Hepatocyte (in vitro differentiated cells): ENCODE measurements at places on chromosomes 4 and X. TPM values are rescaled to one million over a fixed set of nuclear protein-coding genes. Genes with fewer than 3 reads are reported as not detected.

DNA sequence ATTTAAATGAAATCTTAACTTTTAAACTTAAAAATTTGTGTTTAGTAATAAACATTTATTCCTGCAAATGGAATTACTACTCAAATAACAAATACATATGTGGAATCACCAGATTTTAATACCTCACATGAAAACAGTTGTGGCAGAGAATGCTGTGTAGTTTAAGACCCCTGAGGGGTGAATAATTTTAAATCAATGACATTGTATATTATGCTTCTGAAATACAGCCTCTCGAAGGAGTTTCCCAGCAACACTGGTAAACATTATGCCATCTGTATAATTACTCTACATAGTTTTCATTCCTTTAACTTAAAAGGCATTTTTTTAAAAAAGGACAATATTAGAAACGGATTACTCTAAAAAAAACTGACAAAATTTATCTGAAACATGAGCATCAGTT lies 2313.3 kb downstream of the ARAP2 start:
- no peaks in the 10 kb centered on the region for H3K27me3 ChIP-seq
- H3K27ac ChIP-seq, result no peak overlapping the region
- H3K4me1 ChIP-seq, result no peaks in the 10 kb centered on the region
- no peak overlapping the region for H3K4me3 ChIP-seq
- H3K36me3 ChIP-seq, result no peaks in the 10 kb centered on the region

- H3K27me3 ChIP-seq, result no peaks in the 10 kb centered on the region
- no peak overlapping the region for H3K4me3 ChIP-seq
- no peaks in the 10 kb centered on the region for H3K36me3 ChIP-seq
- DNase-seq, result no peak
- H3K27ac ChIP-seq, result no peak overlapping the region
Observed at GRCh38 chrX:149497626-149498025, 7.5 kb downstream of the IDS start.

DNA sequence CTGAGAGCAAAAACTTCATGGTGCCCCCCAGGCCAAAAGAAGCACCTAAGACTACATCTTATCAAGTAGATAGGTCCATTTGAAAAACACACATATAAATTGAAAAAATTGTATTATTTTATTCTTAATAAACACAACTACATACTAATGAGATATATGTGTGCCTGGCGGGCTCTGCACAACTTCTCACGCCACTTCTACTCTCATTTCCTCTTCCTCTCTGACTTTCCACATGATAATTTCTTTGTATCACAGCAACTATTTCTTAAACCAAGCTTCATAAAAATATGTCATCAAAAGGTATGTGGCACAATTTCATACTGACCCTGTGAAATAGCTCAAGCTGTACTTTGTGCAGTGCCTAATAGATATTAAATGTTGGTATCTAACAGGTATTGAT lies 10.7 kb upstream of the NPY2R start:
- no peaks in the 10 kb centered on the region for H3K36me3 ChIP-seq
- H3K27ac ChIP-seq, result no peak overlapping the region

DNA sequence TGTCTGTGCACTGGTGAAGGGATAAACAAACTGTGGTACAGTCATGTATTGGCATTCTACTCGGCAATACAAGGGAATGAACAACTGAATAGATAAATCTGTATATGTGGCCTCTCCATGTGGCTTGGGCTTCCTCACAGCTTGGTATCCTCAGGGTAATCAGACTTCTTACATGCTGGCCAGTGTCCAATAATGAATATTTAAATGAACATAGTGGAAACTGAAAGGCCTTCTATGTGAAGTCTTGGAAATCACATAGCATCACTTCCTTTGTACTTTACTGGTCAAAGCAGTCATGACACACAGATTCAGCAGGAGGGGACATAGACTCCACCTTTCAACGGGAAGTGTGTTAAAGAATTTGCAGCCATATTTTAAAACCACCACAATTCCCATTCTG lies 33.4 kb upstream of the GPR101 start:
- DNase-seq, result no peak
- H3K4me1 ChIP-seq, result no peaks in the 10 kb centered on the region
- no peaks in the 10 kb centered on the region for H3K27me3 ChIP-seq

DNA sequence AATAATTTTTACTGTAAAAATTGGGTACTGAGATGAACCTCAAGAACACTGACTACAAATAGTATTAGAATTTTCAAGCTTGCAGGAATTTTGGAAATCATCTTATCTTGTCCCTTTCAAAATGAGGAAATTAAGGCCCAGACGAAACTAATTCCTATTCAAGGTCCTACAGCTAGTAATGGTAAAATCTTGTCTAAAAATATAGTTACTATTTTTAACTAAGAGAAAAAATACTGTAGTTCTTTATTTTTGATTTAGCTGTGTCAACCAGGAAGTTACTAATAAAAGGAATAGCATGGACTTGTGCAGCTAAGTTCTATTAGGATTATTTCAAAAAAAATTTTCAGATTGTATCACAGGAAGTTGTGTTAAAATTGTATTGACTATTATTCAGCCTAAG lies 12.7 kb downstream of the PRIMPOL start:
- H3K27ac ChIP-seq, result no peak overlapping the region
- DNase-seq, result no peak
- no peaks in the 10 kb centered on the region for H3K36me3 ChIP-seq

DNA sequence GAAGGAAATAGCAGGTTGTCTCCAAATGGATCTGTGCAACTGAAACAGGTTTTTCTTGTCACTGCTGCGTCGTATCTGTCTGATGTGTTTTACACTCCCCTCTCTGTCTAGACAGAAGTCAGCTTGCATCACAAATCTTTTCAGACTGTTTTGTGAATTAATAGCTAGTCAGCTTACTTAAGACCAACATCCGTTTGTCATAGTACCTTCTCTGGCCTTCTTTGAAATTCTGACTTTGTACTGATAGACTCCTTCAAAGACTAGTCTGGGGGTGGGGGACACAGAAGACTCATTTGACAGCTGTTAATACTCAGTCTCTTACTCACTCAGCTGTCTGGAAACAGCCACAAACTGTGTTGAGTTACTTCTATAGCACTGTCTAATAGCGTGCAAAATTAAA lies 197.8 kb downstream of the PALLD start:
- H3K4me1 ChIP-seq, result peaks cover 32% of the 10 kb centered on the region
- no peaks in the 10 kb centered on the region for H3K27me3 ChIP-seq
- peak overlapping the region; percentile 81 for H3K27ac ChIP-seq

DNA sequence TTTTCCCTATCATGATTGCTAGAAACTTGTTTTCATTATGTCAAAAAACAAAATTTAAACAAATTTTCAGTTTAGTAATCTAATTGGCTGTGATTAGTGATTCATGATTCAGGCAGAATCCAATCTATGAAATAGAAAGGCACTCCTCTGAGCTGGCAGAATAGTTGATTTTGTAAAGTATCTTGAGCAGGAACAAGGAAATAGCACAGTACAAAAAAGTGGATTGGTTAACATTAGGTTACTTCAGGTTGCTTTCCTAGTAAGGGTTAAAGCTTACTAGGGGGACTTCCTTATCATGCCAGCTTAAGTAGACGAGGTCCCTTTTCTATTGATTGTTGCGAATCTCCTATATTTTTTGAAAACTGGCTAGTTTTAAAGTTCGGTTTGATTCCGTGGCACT lies 43.4 kb upstream of the PRDM5 start:
- DNase-seq, result no peak
- no peak overlapping the region for H3K4me3 ChIP-seq
- H3K4me1 ChIP-seq, result no peaks in the 10 kb centered on the region
- H3K27me3 ChIP-seq, result no peaks in the 10 kb centered on the region

DNA sequence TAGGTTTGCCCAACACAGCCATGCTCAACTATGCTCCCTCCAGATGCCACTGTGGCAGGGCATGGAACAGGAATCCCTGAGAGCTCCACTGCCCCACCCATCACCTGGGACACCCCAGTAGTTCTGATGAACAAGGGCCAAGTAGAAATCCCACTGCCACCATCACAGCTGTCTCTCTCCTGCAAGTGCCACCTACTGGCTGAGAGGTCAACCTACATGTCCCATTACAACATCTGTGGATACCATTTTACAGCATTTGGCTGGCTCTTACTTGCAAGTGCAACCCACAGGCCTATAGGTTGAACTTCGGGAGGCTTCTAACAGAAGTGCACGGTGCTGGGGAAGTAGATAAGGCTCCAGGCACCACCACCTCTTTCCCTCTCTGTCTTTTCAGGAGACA lies 142.5 kb downstream of the CXXC4 start:
- no peak for DNase-seq
- H3K27ac ChIP-seq, result no peak overlapping the region
- no peak overlapping the region for H3K4me3 ChIP-seq
- H3K27me3 ChIP-seq, result no peaks in the 10 kb centered on the region
- no peaks in the 10 kb centered on the region for H3K36me3 ChIP-seq

DNA sequence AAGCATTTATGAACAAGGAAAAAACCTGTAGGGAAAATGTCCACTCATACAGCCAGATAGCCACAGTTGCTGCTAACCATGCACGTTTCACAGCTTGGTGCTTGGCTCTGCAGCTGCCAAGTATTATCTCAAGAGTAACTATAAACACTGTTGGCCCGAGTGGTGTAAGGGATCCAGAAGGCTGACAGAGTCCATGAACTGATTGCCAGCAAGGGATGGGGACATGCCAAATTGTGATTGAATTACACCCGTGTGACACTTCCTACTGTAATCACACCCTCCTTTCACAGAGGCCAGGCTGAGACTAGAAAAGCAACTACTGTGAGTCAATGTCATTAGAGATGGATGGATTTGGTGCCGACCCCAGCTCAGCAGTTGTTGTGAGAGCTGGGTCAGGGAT lies 223.9 kb upstream of the ANKRD50 start:
- H3K27me3 ChIP-seq, result no peaks in the 10 kb centered on the region
- H3K27ac ChIP-seq, result no peak overlapping the region
- H3K36me3 ChIP-seq, result no peaks in the 10 kb centered on the region
- no peak for DNase-seq

DNA sequence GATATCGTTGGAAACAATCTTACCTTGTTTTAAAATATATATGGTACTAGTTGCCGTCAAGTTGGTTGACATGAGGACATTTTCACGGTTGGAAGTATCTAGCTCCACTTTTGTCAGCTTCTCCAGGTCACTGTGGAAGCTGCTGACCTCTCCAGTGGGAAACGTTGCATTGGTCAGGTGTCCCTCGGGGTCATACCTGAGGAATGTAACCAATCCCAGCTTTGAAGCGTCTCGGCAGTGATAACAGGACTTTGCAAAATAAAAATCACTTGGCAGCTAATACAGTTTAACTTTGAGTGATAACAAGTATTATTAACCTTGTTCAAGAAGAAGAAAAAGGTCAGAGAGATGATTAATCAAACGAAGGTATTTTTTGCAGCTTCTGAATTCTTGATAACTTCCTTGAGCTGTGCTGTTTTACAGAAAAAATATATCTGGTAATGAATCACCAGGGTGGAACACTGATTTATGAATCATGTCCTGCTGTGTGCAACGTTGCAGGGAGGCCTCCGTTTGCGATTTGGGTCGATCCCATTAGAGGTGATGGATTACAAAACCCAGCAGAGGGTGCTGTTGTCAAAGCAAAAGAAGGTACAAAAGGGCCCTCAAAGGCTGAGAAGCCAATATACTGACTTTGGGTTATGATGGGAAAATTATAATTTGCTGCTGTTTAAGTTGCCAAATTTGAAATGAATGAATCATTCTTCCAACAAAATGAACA lies 60.1 kb downstream of the SH2D1A start:
- no peaks in the 10 kb centered on the region for H3K27me3 ChIP-seq
- no peaks in the 10 kb centered on the region for H3K36me3 ChIP-seq
- H3K27ac ChIP-seq, result no peak overlapping the region
- no peak overlapping the region for H3K4me3 ChIP-seq
- peak; percentile 73 for DNase-seq

DNA sequence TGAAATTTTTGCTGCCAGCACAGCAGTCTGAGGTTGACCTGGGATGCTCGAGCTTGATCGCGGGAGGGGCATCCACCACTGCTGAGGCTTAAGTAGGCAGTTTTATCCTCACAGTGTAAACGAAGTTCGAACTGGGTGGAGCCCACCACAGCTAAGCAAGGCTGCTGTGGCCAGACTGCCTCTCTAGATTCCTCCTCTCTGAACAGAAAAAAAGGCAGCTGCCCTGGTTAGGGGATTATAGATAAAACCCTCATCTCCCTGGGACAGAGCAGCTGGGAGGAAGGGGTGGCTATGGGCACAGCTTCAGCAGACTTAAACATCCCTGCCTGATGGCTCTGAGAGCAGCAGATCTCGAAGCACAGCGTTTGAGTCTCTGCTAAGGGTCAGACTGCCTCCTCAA lies 314.6 kb downstream of the STPG2 start:
- no peaks in the 10 kb centered on the region for H3K4me1 ChIP-seq
- DNase-seq, result no peak
- H3K27ac ChIP-seq, result no peak overlapping the region
- no peaks in the 10 kb centered on the region for H3K27me3 ChIP-seq

DNA sequence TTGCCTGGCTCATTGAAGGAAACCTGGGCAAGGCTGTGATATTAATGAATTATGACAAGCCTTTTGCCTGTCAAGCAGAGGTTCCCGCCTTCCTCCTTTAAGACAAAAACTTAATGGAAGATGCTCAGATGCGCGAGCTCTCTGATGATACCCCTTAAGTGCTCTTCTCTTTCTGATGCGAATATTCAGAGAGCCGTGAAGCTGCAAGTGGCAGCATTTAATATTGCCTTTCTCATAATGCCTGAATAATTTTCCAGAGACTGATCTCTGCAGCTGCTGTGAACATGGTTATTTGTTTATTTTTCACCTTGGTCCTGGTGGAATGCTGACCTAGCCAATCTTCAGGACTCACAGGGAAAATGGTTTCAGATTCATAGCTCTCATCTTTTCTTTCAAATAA lies 251.8 kb downstream of the TENM3 start:
- no peak for DNase-seq
- no peaks in the 10 kb centered on the region for H3K27me3 ChIP-seq
- no peaks in the 10 kb centered on the region for H3K36me3 ChIP-seq
- no peak overlapping the region for H3K4me3 ChIP-seq
- no peaks in the 10 kb centered on the region for H3K4me1 ChIP-seq

DNA sequence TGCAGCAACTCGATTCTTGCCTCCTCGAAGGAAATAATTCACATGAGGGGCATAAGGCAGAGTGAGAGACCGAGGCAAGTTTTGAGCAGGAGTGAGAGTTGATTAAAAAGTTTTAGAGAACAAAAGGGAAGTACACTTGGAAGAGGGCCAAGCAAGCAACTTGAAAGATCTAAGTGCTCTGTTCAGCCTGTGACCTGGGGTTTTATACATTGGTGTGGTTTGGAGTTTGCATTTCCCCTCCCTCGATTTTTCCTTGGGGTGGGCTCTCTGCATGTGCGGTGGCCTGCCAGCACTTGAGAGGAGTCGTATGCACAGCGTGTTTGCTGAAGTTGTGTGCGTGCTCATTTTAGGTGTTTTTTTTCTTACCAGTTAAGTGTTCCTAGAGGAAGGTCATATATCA lies 356.4 kb downstream of the KLHL4 start:
- H3K27ac ChIP-seq, result no peak overlapping the region
- no peaks in the 10 kb centered on the region for H3K4me1 ChIP-seq
- no peaks in the 10 kb centered on the region for H3K36me3 ChIP-seq
- H3K4me3 ChIP-seq, result no peak overlapping the region

VCX3A gene
- total RNA-seq, result 0.53 TPM in 1 of 2 replicates, not detected in the other

PALLD gene
- total RNA-seq, result 68.9 and 85.2 TPM in 2 replicates

GJB1 gene
- total RNA-seq, result 95.4 and 103 TPM in 2 replicates
